ENCODE measurements at places on chromosomes 5 and 9. TPM values are rescaled to one million over a fixed set of nuclear protein-coding genes. Genes with fewer than 3 reads are reported as not detected.

Gene SPINK6
- not detected for polyA plus RNA-seq

Gene PFN3
- polyA plus RNA-seq, result not detected

Gene ERCC6L2
- 22.2 TPM for polyA plus RNA-seq

Gene TRIM7
- 0.16 TPM for polyA plus RNA-seq
